ENCODE measurements at places on chromosomes 5 and 9.

GRCh38 chr5:1819458-1819857 lies 18.3 kb downstream of the NDUFS6 start:
- DNase-seq: no peak

- DNase-seq: no peak
Measured at GRCh38 chr5:69492923-69493395, 369 bp downstream of the OCLN start.

GRCh38 chr5:80097451-80097850 lies 62.3 kb downstream of the THBS4 start:
- no peak for DNase-seq

- no peak for DNase-seq
Measured at GRCh38 chr5:128869970-128870369, 95.3 kb upstream of the SLC27A6 start.

DNA sequence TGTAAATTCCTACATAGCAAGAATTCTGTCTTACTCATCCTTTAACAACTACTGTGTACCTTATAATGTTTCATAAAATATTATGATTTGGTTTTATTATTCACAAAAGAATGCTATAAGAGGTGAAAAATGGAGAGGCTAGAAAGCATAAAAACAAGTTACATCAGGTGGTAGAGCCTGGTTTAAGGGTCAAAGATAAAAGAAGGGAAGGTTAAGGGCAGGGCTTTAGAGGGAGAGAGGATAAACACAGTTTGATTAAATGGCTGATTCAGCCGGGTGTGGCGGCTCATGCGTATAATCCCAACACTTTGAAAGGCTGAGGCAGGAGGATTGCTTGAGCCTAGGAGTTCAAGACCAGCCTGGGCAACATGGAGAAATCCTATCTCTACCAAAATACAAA lies 40.4 kb upstream of the HSPB3 start:
- DNase-seq: no peak

DNA sequence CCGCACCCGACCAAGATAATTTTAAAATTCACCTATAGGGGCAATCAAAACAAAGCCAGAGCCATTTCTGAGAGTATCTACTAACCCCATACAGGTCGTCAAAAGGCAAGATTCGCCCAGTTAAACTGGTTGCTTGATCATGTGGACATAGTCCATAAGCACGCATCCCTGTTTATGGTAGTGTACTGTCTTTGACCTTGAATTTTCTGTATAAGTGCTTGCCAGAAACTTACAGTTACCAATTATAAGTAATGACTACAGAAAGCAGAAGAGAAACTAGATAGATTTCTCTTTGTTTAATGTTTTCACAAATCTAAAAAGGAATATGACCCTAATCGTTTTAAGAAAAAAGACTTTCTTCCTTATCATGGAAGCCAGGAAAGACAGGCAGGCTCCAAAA lies 25.6 kb downstream of the SLC31A1 start:
- DNase-seq: no peak

- no peak for DNase-seq
Measured at GRCh38 chr5:156328161-156328560, 1.2 kb downstream of the SGCD start.

DNA sequence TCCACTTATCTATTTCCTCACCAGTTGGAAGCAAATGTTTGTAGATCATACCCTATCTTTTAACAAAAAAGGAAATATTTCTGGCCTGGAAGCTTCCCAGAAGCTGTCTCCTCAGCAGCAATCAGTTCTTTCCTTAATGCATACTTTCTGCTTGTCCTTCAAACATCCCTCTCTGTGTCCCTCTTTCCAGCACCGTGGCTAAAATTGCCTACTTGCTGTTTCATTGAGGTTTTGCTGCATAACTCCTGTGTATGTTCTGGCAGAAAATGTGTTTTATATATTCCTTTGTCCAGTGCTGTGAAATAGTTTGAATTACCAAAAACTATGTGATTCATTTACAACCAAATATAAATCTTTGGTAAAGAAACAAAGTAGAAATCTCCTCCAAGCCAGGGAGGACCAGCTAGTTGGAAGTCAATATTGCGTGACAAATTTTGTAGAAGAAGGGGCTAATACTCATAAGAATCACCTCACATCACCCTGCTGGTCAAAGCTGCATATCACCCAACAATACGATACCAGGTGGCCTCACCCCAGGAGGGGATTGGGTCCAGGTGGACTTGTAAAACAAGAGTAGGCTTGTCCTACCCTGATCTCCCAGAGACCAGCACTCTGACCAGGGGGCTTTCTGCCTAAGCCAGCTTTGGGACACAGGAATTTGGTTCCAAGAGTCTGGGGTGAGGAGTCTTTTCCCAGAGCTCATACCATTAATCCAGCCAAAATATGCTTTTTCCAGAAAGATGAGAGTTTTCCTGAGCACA lies 198.4 kb upstream of the SNX2 start:
- no peak for DNase-seq

DNA sequence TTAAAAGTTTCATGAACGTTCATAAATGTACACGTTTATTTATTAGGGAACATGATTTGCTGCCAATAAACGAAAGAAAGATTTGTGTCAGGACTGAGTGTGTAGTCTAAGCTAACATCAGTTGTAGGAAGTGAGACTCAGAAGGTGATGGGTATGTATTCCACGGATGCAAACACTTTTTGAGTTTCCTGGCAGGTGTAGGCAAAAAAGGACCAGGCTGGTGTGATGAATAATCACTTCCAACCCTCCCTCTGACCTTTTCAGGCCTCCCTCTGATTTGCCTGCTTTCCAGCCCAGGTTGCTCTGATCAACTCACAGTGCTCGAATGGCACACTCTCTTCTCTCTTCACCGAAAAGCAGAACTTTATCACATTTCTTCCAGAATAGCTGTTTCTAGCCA lies 51.8 kb downstream of the BASP1 start:
- DNase-seq: no peak

DNA sequence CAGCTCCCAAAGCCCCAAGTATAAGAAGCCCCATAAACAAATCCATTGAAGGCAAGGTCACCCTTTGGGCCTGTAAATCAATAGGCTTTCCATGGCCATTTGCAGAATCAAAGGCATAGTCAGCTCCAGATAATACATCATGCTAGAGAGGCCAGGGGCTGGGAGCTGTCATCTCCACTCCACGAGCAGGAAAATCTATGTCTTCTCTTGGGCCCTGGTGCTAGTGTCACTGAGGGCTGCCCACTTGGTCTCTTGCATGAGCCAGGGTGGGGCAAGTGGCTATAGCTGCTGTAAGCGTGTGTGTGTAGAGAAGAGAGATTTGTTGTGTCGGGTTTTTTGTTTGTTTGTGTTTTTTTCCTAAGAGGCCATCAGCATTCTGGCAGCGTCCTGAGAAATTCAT lies 90.0 kb upstream of the ZNF618 start:
- no peak for DNase-seq

GRCh38 chr9:134064711-134065110 lies 3.1 kb downstream of the BRD3 start:
- DNase-seq: no peak

DNA sequence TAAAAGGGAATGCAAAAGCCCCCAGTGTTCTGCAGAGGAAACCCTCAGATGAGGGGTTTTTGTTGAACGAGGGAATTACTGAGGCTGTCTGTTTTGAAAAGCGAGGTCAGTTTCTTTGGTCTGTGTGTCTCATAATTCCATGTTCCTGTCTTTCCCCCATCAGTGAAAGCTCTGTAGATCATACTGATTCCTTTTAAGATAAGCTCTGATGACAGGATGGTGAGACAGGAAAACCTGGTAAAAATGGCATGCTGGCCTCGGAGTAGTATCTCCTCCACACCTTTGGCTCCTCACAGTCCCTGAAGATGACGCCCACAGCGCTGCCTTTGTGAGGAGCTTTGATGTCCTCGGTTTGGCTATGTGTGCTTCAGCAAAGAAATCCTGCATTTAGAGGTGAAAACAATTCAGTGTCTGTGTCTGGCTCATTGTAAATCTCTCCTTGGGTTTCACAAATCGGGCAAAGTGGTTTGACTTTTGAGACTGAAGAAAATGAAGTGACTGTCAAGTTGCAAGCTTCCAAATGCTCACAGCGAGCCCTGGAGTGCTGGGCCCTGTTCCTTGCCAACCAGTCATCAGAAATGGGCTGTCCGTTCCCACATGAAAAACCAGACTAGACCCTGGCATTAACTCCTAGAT lies 124.9 kb upstream of the ICE1 start:
- DNase-seq: no peak

- no peak for DNase-seq
Measured at GRCh38 chr9:128068386-128069205, 564 bp downstream of the SLC25A25 start.

GRCh38 chr9:73059247-73059646 lies 92.4 kb upstream of the ANXA1 start:
- DNase-seq: no peak

DNA sequence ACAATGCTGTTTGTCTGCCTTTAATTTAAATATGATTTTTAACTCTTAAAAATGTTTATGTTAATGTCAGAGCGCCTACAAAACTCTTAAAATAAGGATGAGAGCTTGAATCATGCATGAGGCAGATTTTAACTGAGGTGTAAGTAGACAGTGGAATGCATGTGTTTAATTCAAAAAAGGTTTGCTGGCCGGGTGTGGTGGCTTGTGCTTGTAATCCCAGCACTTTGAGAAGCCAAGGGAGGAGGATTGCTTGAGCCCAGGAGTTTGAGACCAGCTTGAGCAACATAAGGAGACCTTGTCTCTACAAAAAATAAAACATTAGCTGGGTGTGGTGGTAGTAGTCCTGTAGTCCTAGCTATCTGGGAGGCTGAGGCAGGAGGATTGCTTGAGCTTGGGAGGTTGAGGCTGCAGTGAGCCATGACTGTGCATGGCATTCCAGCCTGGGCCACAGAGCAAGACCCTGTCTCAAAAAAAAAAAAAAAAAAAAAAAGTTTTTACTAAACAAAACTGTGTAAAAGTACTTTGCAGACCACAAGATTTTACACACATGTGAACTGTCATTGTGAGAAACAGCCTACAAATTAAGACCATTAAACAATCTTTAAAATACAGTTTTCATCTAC lies 21.1 kb downstream of the NDST1 start:
- no peak for DNase-seq

- no peak for DNase-seq
Measured at GRCh38 chr5:9174446-9174845, 371.4 kb downstream of the SEMA5A start.

- no peak for DNase-seq
Measured at GRCh38 chr9:121955649-121956048, 137.5 kb downstream of the TTLL11 start.

DNA sequence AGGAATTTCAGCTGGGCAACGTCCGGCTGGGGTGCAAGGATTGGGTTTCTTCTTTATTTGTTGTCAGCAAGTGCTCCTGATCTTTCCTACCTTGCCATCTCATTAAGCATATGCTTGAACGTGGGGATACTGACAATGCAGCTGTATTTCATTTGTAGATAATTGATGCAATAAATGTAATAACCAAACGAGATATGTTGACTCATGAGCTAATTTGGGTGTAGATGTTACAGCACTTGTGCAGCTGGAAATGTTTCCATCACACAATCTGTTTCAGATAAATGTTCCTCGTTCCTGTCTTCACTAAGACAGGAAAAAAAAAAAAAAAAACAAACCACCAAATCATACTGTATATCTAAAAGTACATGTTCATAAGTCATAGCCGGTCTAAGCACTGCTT lies 123.8 kb downstream of the DMRT2 start:
- no peak for DNase-seq

DNA sequence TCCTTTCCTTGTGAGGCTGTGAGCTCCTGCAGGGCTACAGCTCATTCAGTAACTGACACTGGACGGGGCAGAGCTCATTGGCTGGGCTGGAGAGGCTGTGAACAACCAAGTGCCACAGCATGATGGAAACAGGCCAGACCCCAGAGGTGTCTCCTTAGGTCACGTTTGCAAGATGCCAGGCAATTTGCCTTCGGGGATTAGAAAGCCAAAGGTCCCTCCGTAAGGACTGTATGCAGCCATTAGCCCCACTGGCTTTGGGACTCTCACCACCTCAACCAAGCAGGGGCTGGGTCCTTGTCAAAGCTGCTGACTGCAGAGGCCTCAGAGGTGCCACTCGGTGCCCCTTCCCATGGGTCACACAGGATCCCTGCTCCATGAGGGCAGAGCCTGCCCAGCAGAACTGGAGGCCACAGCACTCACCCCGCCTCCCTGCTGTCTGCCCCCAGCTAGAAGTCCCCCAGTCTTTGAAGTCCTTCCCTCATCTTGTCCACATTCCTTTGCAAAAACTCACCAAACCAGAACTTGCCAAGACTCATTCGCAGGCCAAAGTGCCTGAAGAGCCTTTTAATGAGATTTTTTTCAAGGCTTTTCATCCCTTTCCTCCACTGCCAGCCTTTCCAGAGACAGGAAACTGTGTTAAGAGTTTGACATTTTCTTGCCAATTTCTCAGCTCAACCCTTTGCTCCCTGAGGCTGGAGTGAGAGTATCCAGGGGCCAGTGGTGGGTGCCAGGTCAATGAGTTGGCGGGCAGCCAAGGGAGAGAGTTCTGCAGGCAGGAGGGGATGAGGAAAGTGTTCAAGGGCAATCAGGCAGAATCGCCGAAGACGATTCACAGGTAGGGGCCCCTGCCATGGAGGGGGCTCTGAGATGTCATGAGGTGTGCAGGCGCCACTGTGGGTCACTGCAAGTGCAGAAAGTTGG lies 39.7 kb upstream of the SLC25A51 start:
- DNase-seq: no peak

DNA sequence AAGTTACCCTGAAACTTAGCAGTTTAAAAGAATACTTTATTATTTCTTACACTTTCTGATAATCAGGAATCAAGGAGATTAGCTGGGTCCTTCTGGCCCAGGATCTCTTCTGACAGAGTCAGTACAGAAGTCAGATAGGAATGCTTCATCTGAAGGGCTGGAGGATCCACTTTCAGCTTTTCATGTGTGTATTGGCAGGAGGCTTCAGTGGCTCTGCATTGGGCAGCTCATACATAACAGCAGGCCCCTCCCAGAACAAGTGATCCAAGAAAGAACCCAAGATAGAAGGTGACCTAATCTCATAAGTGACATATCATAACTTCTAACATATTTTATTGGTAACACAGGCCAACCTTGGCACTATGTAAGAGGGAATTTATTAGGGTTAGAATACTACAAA lies 258.4 kb downstream of the HCN1 start:
- DNase-seq: no peak

DNA sequence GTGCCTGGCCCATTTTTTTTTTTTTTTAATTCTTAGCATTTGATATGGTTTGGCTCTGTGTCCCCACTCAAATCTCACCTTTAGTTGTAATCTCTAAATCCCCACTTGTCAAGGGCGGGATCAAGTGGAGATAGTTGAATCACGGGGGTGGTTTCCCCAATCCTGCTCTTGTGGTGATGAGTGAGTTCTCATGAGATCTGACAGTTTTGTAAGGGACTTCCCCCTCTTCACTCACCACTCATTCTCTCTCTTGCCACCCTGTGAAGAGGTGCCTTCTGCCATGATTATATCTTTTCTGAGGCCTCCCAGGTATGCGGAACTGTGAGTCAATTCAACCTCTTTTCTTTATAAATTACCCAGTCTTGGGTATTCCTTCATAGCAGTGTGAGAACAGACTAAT lies 27.2 kb downstream of the NDUFAF2 start:
- no peak for DNase-seq

- DNase-seq: no peak
Measured at GRCh38 chr9:107227774-107228173, 55.3 kb upstream of the RAD23B start.

- no peak for DNase-seq
Measured at GRCh38 chr5:155767470-155767869, 559.5 kb upstream of the SGCD start.

- no peak for DNase-seq
Measured at GRCh38 chr5:134444941-134445471, 33.3 kb upstream of the CDKN2AIPNL start.

GRCh38 chr5:135535820-135536801 lies at the start of gene NEUROG1:
Gene NEUROG1 (minus strand): TSS chr5:135535964. CDS start chr5:135535690, 274 bp downstream.
- peak; percentile 31 for DNase-seq

All from NCI-H1092 (cell line).